ENCODE measurements at places on chromosomes 6 and 20.

- DNase-seq = no peak
These were observed 7.1 kb upstream of the ADGRG6 start for GRCh38 chr6:142294679-142295078.

DNA sequence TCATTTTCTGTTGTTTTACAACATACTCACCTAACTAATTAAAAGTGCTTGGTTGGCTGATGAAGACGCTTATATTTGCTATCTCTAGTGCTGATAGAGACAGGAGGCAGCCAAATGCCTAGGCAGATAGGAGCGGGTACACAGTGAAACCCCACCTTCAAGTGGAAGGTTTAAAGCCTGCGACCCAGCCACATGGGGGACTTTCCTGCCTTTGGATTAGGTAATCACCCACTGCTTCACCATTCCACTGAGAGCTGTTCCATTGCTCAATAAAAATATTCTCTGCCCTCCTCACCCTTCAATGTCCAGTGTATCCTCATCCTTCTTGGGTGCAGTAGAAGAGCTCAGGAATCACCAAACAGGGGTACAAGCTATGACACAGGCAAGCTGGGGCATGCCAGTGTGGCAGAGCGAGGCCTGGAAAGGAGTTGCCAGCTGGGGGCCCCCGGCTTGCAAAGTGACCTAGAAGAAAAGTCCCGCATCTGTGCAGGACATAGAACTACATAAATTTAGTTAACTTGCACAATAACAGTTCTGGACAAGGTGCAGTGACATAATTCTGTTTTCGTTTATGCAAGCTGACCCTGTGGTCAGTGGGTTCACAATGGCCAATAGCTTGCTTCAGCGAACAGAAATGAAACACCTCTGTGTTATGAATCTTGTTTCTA, 112.0 kb upstream of the MLIP start:
- no peak for DNase-seq

- no peak for DNase-seq
These were observed 186.5 kb upstream of the TSHZ2 start for GRCh38 chr20:52785679-52786078.

DNA sequence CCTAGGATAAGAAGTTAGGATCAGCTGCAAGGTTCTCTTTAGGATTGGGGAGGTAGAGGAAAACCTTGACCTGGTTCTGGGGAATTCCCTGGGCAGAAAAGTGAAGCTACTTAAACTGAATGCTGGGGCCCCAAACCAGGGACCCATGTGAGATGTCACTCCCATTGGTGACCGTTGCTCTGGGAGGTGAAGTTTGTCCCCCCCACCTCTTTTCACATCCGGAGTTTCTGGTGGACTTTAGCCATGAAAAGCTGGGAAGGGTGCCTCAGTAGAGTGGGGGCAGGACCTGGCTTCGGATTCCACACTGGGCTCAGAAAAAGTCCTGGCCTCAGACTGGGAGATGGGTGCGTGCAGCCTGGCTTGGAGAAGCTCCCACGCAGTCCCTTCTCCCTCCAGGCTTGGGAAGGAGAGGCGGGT, 13.2 kb downstream of the TJAP1 start:
- no peak for DNase-seq

DNA sequence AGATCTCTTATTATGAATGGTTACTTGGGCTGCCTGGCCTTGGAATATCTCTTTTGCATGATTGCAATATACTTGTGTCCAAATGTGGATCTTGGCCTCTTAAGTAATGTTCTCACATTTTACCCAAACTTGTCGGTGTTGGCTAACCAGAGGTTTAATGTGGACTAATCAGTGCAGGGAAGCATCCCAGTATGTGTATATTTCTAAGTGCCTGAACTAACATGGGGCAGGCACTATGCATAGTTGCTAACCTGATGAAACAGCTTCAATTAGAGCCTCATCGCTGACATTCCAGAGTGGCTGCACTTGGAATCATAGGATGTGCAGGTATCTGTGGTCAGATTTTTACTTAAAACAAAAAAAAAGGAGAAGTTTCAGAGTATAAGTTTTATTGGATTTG, 160.0 kb downstream of the PDE7B start:
- DNase-seq = no peak

GRCh38 chr6:4999586-4999985, 4.3 kb downstream of the RPP40 start:
- DNase-seq = no peak

GRCh38 chr6:134741200-134741536, 208.7 kb downstream of the ALDH8A1 start:
- DNase-seq = no peak

GRCh38 chr6:136251394-136251793, 1.3 kb upstream of the MTFR2 start:
- no peak for DNase-seq

DNA sequence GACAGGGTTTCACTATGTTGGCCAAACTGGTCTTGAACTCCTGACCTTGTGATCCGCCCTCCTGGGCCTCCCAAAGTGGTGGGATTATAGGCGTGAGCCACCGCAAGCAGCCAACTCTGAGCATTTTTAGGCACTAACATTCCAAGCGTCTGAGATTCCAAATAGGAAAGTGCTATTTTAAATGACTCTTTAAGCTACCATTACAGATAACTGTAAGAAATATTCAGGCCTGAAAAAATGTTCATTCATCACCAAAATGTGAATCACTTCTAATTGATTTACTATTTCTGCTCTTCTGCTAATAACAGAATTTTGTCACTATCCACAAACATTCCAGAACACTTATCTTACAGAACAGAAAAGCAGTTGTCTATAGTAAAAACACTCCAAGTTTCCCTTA, 106.5 kb downstream of the BACH2 start:
- DNase-seq = no peak
